ENCODE measurements at places on chromosomes 3 and 15. TPM values are rescaled to one million over a fixed set of nuclear protein-coding genes. Genes with fewer than 3 reads are reported as not detected.
A peak's percentile ranks its signal among the peaks of the same experiment; 100 is the strongest.

CYP8B1 gene
- not detected for total RNA-seq

GRCh38 chr3:12553921-12554391 lies 2.9 kb upstream of the MKRN2 start:
- H3K36me3 ChIP-seq: peaks cover 7% of the 10 kb centered on the region
- no peak for DNase-seq
- peaks cover 6% of the 10 kb centered on the region for H3K27me3 ChIP-seq
- H3K4me3 ChIP-seq: peak overlapping the region; percentile 52

ITIH4 gene
- 36.7 TPM for total RNA-seq

GRCh38 chr15:60899322-60899966 lies 329.7 kb downstream of the RORA start:
- H3K27me3 ChIP-seq: no peaks in the 10 kb centered on the region
- no peaks in the 10 kb centered on the region for H3K36me3 ChIP-seq
- H3K27ac ChIP-seq: no peak overlapping the region
- H3K4me1 ChIP-seq: no peaks in the 10 kb centered on the region

All from naive thymus-derived CD4-positive, alpha-beta T cell (primary cell).